ENCODE measurements at places on chromosomes 11 and 22. TPM values are rescaled to one million over a fixed set of nuclear protein-coding genes. Genes with fewer than 3 reads are reported as not detected.
A peak's percentile ranks its signal among the peaks of the same experiment; 100 is the strongest.

LMO2 gene
- total RNA-seq: 10.3 TPM

GRCh38 chr11:59281177-59281576, 68.5 kb upstream of the MPEG1 start:
- H3K4me3 ChIP-seq: no peak overlapping the region
- peaks cover 6% of the 10 kb centered on the region for H3K27me3 ChIP-seq
- no peaks in the 10 kb centered on the region for H3K4me1 ChIP-seq
- DNase-seq: no peak
- no peaks in the 10 kb centered on the region for H3K36me3 ChIP-seq

CLTCL1 gene
- total RNA-seq: 7.7 TPM

- H3K4me1 ChIP-seq: peaks cover 2% of the 10 kb centered on the region
- H3K27me3 ChIP-seq: no peaks in the 10 kb centered on the region
These were observed 56.4 kb upstream of the FSHB start for GRCh38 chr11:30174265-30175020.

SRSF8 gene
- total RNA-seq: 21.4 TPM

DNA sequence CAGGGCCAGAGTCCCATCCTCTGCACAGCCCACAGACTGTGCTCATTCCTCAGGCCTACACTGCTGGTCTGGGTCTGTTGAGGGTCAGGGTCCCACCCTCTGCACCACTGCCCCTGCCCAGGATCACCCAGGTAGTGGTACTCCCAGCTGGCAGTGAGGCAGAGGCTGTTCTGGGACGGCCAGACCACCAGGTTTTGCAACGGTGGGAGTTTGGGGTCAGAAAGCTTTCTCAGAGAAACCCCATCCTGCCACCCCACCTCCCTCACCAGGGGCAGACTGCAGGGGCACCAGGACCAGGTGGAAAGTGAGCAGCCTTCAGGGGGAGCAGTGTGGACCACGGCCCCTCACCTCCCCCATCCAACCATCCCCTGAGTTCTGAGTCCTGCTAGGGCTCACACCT, 10.8 kb downstream of the NPTXR start:
- H3K4me1 ChIP-seq: no peaks in the 10 kb centered on the region
- no peaks in the 10 kb centered on the region for H3K36me3 ChIP-seq
- no peaks in the 10 kb centered on the region for H3K27me3 ChIP-seq
- H3K4me3 ChIP-seq: no peak overlapping the region
- no peak overlapping the region for H3K27ac ChIP-seq

TENM4 gene
- total RNA-seq: 0.20 TPM

BIRC3 gene
- 7.2 TPM for total RNA-seq

DNA sequence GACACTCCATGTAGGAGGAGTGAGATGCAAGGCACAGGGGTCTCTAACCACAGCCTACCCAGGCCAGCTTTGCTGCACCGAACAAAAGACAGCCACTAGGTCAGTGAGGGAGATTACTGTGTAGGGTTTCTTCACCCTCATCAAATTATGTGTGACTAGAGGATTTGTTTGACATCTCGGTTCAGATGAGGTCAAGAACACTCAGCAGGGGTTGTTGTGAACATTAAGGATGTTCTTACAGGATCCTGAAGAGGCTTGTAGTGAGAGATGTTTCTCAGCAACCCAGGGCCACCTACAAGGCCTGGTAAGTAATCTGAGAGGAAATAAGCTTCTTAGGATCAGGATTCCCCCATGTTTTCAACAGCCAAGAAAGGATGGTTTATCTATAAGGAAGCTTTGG, 202.1 kb downstream of the NXPE2 start:
- H3K4me1 ChIP-seq: no peaks in the 10 kb centered on the region
- H3K27me3 ChIP-seq: no peaks in the 10 kb centered on the region
- no peaks in the 10 kb centered on the region for H3K36me3 ChIP-seq

DNA sequence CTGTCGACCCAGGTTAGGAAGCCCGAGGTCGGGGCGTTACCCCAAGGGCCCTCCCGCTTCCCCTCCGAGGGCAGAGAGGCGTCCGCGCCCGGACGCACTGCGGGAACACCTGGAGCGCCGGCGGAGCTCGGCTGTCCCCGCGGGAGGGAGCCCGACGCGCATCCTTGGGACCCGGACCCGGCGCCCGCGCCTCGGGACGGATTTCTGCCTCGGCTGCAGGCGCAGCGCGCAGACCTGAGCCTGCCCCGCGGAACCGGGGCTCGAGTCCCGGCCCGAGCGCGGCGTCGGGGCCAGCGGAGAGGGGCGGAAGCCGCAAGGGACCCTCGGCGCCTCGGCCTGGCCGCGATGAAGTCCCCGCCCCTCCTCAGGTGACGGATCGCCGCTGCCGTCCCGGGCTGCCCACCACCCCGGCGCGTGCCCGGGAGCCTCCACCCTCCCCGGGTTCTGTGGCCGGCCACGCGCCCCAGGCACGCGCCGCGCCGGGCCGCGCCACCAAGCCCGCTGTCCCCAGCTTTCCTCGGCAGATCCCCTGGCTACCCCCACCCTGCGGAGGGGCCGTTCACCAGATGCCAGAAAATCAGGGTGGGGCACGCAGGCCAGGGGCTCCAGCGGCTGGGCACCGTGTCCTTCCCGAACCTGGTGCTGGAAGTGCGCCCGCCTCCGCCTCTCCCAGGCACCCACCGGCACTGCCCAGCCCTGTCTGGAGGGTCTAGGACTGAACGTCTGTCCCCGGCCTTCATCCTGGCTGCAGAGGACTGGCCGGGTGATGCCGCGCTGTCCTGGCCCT, 410 bp downstream of the GLB1L3 start:
- H3K4me1 ChIP-seq: no peaks in the 10 kb centered on the region
- no peaks in the 10 kb centered on the region for H3K36me3 ChIP-seq
- H3K27ac ChIP-seq: no peak overlapping the region
- DNase-seq: no peak
- H3K4me3 ChIP-seq: peak overlapping the region; percentile 39

DNA sequence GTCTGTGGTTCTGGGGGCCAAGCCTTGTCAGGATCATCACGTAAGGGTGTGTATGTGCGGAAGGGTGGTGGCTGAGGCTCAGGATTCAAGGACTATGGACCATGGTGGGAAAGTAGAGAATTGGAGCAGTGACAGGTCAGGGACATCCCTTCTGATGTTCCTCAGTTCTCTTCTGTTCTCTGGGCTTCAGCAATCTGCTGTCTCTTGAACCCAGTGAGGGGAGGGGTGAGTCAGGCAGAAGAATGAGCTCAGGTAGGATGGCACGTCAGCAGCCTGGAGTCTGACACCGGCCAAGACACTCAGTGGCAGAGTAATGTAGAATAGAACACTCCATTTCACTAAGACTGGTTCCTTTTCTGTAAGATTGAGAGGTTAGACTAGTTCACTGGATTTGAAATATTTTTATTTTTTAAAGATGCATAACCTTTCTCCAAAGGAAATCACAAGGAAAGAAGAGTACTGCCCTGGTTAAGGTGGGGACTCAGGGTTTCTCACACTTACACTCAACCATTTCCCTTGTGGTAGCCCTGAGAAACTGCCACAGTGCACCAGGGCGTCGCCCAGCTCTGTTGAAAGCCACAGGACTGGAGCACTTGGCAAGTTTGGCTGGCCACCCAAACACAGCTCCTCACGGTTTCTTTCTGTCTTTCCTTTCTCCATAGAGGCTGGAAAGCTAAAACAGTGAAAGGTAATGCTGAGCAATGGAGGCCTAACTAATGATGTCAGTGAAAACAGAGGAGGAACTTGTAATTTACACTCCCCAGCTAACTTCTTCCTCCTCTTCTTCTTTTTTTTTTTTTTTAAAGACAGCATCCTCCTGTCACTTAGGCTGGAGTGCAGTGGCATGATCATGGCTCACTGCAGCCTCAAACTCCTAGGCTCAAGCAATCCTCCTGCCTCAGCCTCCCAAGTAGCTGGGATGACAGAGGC, 23.1 kb upstream of the MICAL2 start:
- no peak for DNase-seq
- peaks cover 74% of the 10 kb centered on the region for H3K4me1 ChIP-seq
- H3K27ac ChIP-seq: peak overlapping the region; percentile 88

- DNase-seq: no peak
- no peaks in the 10 kb centered on the region for H3K27me3 ChIP-seq
- H3K4me1 ChIP-seq: peaks cover 15% of the 10 kb centered on the region
- peaks cover 9% of the 10 kb centered on the region for H3K36me3 ChIP-seq
- no peak overlapping the region for H3K27ac ChIP-seq
These were observed 105.9 kb downstream of the C11orf58 start for GRCh38 chr11:16844268-16844771.

- H3K36me3 ChIP-seq: no peaks in the 10 kb centered on the region
- H3K4me1 ChIP-seq: no peaks in the 10 kb centered on the region
- no peak overlapping the region for H3K4me3 ChIP-seq
- no peak for DNase-seq
- no peak overlapping the region for H3K27ac ChIP-seq
- H3K27me3 ChIP-seq: no peaks in the 10 kb centered on the region
These were observed 592.4 kb downstream of the TBC1D22A start for GRCh38 chr22:47354668-47355387.

DNA sequence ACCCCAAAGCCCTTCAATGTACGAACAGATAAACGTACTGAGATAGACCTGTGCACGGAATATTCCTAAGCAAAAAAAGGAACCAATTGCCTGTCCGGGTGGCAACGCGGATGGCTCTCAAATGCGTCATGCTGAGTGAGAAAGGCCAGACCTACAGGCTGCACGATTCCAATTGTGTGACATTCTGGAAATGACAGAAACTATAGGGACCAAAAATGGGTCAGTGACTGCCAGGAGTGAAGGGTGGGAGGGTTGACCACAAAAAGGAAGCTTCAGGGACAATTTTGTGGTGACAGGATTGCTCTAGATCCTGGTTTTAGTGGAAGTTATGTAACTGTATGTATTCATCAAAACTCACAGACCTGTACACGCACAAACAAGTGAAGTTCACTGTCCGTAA, 24.0 kb upstream of the SYT8 start:
- no peaks in the 10 kb centered on the region for H3K4me1 ChIP-seq
- no peak overlapping the region for H3K27ac ChIP-seq
- H3K4me3 ChIP-seq: no peak overlapping the region
- H3K27me3 ChIP-seq: peaks cover 45% of the 10 kb centered on the region
- DNase-seq: no peak
- H3K36me3 ChIP-seq: no peaks in the 10 kb centered on the region

PTPMT1 gene
- total RNA-seq: 19.6 TPM

GRCh38 chr11:124069429-124070401, 28.6 kb upstream of the OR10G7 start:
- H3K27ac ChIP-seq: no peak overlapping the region
- H3K36me3 ChIP-seq: no peaks in the 10 kb centered on the region

ELFN2 gene
- 0.05 TPM for total RNA-seq

APOA5 gene
- total RNA-seq: not detected

DNA sequence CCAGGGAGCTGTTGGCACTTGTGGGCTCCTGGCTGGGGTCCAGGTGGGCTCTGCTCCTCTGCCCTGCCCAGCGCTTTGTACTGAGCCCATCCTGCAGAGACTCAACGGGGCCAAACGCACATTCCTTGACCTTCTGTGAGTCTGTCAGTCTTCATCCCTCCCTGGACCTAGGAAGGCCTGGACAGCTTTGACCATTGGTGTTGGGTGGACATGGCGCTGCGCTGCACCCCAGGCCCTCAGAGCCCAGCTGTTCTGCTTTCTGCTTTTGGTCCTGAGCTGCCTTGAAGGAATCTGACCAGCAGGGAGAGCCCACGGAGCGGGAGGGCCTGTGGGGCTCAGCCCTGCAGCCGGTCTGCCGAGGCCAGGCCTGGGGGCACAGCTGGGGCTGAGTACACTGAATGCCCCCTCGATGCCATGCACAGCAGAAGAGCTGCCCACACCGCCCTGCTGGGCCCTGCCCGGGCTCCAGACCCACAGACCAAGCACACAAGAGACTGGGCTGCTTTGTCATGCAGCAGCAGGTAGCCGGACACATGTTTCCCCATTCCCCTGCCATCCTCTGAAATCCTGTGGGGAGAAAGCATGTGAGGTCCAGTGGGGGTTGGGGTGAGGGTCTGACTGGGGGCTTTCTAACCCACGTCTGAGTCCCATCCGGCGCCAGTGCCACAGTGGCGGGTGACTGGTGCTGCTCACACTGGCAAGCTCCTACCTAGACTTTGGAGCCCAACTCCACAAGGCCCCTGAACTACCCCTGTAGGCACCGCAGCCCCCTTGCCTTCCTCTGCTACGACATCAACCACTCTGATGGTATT, 24.1 kb upstream of the CCDC188 start:
- H3K4me3 ChIP-seq: no peak overlapping the region
- H3K36me3 ChIP-seq: no peaks in the 10 kb centered on the region
- no peaks in the 10 kb centered on the region for H3K27me3 ChIP-seq
- H3K27ac ChIP-seq: no peak overlapping the region

DNA sequence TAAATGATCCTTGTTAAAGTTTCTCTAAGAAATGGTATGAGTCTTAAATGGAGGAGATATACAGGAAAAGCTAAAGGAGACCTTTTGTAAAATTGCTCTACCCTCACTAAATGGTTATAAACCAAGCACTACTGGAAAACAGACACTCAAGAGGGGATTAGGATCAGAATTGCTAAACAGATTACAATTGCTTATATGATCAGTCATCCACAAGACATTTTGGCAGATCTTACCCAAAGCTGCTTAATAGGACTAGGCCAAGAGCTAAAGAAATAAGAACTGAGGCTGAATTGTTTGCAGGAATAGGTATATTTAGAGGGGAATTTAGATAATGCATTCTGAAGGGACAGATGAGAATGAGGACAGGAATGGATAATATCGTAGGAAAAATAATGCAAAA, 9.5 kb downstream of the HARBI1 start:
- no peaks in the 10 kb centered on the region for H3K36me3 ChIP-seq
- no peak for DNase-seq
- no peaks in the 10 kb centered on the region for H3K27me3 ChIP-seq
- H3K4me3 ChIP-seq: no peak overlapping the region
- H3K4me1 ChIP-seq: peaks cover 16% of the 10 kb centered on the region

GRCh38 chr11:120590472-120590871, 78.9 kb downstream of the GRIK4 start:
- no peak for DNase-seq
- no peak overlapping the region for H3K4me3 ChIP-seq
- H3K4me1 ChIP-seq: no peaks in the 10 kb centered on the region
- H3K27me3 ChIP-seq: peaks cover 6% of the 10 kb centered on the region

DNA sequence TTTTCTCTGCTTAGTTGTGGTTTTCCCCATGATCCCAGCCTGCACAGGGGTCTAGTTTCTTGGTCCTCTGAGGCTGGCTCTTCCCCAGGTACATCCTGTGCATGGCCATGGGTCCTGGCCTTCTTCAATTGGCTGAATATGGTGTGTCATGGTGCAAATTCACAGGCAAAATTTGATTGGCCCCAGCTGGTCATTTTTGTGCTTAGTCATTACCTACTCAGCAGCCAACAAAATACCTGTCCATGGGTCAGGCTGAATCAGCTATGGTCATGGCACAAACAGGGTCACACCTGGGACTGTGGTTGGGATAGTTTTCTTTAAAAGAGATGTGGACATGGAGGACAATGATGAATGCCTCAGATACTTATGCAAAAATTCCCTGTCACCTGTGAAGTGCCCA, 85.7 kb downstream of the CSNK2A3 start:
- H3K36me3 ChIP-seq: no peaks in the 10 kb centered on the region
- no peaks in the 10 kb centered on the region for H3K27me3 ChIP-seq
- H3K27ac ChIP-seq: no peak overlapping the region
- H3K4me1 ChIP-seq: peaks cover 10% of the 10 kb centered on the region
- DNase-seq: no peak

GRCh38 chr11:69008737-69009440, 4.2 kb downstream of the MRGPRF start:
- H3K4me1 ChIP-seq: peaks cover 35% of the 10 kb centered on the region
- peak; percentile 49 for DNase-seq
- peaks cover 3% of the 10 kb centered on the region for H3K27me3 ChIP-seq

TRIM48 gene
- total RNA-seq: not detected

ZBTB16 gene
- total RNA-seq: 122 TPM

GRCh38 chr11:60375316-60375715, 3.0 kb upstream of the MS4A7 start:
- H3K27me3 ChIP-seq: no peaks in the 10 kb centered on the region
- no peak for DNase-seq
- no peak overlapping the region for H3K27ac ChIP-seq
- no peak overlapping the region for H3K4me3 ChIP-seq
- H3K36me3 ChIP-seq: no peaks in the 10 kb centered on the region

Measured in heart left ventricle (tissue), 16 donors.